Endothelial cell (in vitro differentiated cells): ENCODE measurements at places on chromosomes 11 and 22.

DNA sequence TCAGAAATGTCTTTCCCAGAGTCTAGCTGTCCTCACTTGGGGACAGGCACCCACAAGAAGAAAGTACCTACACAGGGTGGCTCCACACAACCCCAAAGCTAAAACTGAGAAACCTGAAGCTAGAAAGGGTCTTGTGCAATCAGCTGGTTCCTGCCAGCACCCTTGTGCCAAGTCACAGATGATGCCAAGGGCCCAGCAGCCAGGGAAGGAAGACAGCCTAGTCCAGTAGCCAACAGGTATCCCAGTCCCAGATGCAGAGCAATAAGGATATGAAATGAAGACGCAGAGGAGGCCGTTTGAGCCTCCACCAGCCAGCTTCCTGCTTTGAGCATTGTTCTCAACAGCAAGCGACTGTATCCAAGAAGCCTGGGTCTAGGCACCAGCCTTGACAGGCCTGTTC, 6.1 kb downstream of the PLEKHA7 start:
- no peak for DNase-seq

DNA sequence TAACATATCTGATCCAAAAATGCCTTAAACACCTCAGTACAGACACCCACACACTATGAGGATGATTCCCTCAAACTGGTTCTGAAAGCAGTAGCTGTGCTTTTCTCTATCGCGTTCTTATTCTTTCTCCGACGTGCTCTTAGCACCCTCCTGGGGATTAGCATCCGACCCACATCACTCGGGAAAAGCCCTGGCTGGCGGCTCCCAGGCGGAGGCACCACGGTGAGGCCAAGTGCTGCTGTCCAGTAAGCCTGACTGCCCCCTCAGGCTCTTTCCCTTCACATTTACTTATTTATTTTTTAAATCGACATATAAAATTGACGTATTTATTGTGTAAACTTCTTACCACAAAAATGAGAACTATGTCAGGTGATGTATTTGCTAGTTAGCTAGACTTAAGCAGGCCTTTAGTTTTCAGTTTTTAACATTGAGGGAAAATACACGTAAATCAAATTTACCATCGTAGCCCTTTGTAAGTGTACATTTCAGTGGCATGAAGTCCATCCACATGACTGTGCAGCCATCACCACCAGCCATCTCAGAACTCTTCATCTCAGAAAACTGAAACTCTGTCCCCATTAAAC, 19.2 kb downstream of the TBX1 start:
- no peak for DNase-seq

GRCh38 chr11:45568049-45568448, 97.4 kb downstream of the CHST1 start:
- no peak for DNase-seq

- DNase-seq: no peak
Measured at GRCh38 chr11:62554387-62555167, 8.0 kb upstream of the AHNAK start.

- DNase-seq: peak; percentile 94
Measured at GRCh38 chr22:44697423-44698141, 4.4 kb upstream of the PRR5 start.

- no peak for DNase-seq
Measured at GRCh38 chr11:111176603-111177002, 68.9 kb upstream of the POU2AF2 start.

- DNase-seq: no peak
Measured at GRCh38 chr11:19580646-19581045, 132.0 kb upstream of the NAV2 start.

DNA sequence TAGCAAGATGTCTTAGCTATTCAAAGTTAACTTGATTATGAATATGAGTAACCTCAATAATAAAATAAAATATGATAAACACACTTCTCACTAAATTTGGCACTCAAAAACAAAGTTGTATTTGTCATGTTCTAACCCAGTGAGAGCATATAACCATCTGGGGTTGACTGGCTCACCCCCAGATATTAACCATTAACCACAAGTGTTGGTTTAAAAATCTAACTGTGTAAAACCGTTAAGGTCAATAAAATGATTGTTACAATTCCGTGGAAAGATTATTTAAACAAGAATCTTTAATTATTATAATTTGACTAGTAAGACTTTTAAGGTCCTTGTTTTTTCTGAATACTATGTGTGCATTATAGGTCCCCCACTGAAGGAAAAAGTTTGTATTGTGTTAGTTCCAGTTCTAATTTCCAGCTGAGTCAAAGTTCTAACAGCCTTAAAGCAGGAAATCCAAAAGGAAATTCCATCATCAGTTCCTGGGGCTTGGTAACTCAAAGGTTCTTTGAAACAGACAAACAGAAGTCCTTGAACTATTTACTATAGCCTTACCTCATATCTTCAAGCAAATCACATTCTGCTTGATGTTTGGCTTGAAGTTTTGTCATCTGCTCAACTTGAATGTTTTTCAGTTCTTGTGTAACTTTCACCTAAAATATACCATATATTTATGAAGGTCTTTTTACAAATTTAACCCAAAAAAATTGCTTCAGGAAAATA, 2.5 kb downstream of the FCHSD2 start:
- DNase-seq: no peak

DNA sequence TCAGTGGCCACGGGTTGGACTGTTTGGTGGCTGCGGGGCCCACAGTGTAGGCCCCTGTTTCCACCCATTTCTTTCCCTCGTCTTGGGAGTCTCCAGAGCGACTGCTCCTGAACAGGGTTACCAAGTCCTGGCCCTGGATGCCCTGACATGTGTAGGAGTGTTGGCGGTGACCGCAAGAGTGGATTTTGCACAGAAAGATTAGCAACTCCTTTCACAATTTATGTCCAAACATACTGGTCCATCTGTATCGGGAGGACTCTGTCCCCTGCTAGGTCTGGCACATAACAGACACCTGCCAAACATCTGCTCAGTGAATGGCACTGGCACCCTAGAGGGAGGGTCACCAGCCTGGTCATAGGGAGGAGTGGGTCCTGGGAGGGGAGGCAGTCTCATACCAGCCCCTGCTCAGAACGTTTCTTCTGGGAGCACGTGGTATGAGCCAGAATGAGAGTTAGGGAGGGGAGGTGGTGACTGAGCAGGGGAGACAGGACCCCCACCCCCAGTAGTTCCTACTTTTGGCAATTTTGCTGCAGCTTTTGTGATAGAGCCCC, 3.4 kb upstream of the APOA1 start:
- DNase-seq: no peak

DNA sequence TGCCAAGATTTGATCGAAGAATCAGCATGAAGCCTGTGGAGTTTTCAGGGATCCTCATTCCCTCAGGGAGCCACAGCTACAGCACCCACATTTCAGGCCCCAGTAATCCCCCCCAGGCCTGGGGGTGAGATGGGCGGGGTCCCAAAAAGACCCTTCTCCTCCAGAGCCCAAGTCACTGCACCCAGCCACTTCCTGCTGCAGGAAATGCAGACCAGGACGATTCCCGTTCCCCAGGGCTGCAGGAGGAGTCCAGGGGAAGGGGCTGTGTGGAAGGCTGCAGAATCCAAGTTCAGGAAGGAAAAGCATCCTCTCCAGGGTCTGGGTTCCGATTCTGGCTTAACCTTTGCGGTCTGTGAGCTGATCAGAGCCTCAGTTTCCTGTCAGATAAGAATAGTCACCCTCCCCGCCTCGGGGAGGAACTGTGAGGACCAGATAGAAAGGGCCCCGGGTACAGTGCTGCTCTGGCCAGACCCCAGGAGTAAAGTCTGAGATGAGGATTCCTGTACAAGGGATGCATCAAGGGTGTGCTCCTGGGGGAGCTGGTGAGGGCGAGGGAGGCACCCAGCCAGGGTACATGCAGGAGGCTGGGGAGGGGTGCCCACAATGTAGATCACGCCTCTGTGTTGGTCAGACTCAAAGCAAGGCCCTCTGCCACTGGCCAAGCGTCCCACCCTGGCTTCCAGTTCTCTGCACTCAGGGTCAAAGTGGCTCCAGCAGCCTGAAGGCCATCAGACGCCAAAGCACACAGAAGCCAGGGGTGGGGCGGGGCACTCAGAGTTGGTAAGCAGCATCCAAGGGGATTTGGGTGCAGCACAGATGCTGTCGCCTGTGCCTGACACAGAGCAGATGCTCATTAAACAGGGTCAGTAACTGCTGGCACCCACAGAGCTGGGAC, 30.1 kb upstream of the TP53I11 start:
- no peak for DNase-seq

- no peak for DNase-seq
Measured at GRCh38 chr11:86234831-86235461, 9.6 kb upstream of the EED start.

- peak; percentile 51 for DNase-seq
Measured at GRCh38 chr11:13772223-13773046, 104.0 kb downstream of the FAR1 start.

GRCh38 chr11:9719566-9720289, 55.9 kb downstream of the SWAP70 start:
- DNase-seq: no peak

- no peak for DNase-seq
Measured at GRCh38 chr22:27799015-27799826, 2.3 kb downstream of the MN1 start.

- DNase-seq: peak; percentile 77
Measured at GRCh38 chr11:8006349-8006977, 19.3 kb downstream of the EIF3F start.

DNA sequence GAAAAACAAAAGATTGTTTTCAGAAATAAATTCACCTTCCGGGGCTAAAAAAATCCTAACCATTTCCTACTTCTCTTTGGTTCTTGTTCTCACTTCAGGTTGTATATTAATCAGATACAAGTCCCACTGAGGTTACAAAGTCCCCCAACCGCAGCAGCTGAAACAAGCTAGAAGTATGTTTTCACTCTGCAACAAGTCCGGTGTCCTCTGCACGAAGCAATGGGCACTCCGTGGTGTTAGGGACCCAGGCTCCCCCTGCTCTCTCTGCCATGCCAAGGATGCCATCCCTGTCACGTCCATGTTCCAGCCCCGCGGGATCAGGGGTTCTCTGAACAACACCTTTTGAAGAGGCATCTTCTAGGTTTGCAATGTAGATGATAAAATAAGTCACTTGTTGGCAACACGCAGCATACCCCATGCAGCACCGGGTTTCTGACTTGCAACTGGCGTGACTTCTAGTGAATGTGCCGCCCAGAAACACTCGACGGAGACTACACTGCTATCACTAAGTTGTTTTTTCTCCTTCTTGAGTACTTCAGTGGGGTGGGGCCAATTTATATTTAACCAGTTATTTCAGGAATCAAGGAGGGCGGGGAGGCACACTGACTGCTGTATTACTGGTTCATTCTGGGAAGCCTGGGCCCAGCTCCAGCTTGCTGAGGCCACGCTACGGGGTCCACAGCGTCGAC, 25.4 kb upstream of the GSTP1 start:
- DNase-seq: no peak

DNA sequence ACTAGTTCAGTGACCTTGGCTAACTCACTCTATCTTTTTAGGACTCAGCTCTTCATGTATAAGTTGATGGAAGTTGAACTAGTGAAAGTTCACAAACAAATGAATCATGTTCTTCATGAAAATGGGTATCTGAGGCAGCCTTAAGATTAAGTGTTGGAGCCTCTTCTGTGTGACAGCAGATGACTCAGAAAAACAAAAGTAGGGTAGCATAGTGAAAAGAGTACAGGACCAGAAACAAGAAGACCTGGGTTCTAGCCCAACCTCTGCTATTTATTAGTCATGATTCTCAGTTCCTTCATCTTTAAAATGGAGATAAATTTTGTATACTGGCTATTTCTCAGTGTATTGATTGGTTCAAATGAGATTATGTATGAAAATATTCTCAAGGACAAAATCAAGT, 60.2 kb downstream of the USP35 start:
- DNase-seq: no peak

GRCh38 chr11:130157101-130157500, 2.5 kb upstream of the ST14 start:
- DNase-seq: no peak

DNA sequence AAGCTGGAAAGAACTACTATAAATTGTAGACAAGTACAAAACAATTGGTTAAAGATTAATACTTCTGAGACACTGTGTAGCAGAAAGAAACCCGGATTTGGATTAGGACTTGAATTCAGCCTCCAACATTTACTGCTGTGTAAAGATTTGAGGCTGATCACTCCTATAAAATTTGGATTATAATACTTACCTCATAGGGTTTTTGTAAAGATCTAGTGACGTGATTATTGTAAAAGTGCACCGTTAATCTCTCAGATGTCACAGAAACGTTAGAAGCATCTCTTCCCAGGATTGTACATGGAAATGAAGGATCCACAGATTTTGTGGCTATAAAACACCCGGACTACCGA, 323 bp upstream of the HIKESHI start:
- DNase-seq: no peak

GRCh38 chr11:88813233-88813915, 252.4 kb downstream of the GRM5 start:
- no peak for DNase-seq

- DNase-seq: no peak
Measured at GRCh38 chr11:60251485-60252212, 8.7 kb upstream of the MS4A4E start.

- DNase-seq: no peak
Measured at GRCh38 chr11:2662430-2663299, 37.1 kb downstream of the KCNQ1OT1 start.

DNA sequence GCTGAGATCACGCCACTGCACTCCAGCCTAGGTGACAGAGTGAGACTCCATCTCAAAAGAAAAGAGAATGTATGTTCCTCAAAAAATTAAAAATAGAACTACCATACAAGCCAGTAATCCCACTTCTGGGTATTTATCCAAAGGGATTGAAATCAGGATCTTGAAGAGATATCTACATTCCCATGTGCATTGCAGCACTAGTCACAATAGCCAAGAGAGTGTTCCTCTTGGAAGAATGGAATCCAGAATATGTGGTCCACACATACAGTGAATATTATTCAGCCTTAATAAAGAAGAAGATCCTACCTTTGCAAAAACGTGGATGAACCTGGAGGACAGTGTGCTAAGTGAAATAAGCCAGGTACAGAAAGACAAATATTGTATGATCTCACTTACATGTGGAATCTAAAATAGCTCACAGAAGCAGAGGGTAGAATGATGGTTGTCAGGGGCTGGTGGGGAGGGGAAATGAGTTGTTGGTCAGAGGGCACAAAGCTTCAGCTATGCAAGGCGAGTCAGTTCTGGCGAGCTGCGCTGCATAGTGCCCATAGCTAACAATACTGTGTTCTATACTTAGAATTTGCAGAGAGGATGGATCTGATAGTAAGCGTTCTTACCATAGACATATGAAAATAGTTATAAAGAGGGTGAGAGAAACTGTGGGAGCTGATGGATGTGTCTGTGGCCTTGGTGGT, 32.1 kb downstream of the GRIK4 start:
- DNase-seq: no peak

GRCh38 chr11:17268902-17269301, 7.6 kb upstream of the NUCB2 start:
- no peak for DNase-seq

DNA sequence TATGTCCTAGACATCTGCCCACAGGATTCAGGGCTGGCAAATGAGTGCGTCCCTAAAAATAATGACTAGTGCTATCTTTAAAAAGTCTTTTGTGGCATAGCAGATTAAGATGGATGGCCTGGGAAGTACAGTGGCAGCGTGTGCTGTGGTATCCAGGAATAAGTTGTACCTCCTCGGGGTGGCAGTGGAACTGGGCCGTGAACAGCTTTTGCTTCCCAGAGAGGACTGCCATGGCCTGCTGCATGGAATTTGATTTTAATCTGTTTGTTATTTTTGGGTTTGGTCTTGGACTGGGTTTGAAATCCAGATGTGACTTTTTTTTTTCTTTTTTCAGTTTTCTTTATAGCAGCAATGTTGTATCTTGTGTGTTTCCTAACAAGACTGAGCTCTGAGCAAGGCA, 71.3 kb upstream of the PARVG start:
- DNase-seq: no peak

GRCh38 chr11:77046060-77046501, 11.9 kb downstream of the B3GNT6 start:
- DNase-seq: peak; percentile 77
